ENCODE measurements at places on chromosomes 3 and 15.
A peak's percentile ranks its signal among the peaks of the same experiment; 100 is the strongest.

DNA sequence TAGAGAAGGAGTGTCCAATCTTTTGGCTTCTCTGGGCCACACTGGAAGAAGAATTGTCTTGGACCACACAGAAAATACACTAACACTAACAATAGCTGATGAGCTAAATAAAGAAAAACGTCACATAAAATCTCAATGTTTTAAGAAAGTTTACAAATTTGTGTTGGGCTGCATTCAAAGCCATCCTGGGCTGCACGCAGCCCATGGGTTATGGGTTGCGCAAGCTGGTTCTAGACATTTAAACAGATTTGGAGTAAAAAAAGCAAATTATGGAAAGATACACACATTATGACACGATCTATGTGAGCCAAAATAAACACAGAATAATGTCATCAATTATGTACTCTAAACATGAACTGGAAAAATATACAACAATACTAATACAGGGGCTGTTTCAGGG lies 703.3 kb upstream of the LMCD1 start:
- no peak for DNase-seq

DNA sequence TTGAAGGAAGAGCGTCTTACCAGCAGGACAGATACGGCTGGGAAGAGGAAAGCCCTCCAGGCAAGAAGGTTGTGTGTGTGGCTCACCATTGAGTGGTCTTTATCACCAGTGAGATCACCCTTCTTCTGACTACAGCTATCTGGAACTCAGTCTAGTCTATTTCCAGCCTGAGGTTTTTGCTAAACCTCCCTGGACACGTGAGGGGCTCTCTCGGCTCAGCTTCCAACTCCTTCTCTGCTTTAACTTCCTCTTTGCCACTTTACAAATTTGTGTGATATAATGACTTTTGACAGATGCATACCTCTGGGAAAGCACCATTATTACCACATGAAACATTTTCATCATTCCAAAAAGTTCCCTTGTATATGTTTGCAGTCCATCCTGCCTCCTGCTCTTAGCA lies 15.3 kb upstream of the ROPN1 start:
- DNase-seq: no peak

GRCh38 chr3:196246612-196247308 lies 30.4 kb downstream of the SLC51A start:
- DNase-seq: no peak

DNA sequence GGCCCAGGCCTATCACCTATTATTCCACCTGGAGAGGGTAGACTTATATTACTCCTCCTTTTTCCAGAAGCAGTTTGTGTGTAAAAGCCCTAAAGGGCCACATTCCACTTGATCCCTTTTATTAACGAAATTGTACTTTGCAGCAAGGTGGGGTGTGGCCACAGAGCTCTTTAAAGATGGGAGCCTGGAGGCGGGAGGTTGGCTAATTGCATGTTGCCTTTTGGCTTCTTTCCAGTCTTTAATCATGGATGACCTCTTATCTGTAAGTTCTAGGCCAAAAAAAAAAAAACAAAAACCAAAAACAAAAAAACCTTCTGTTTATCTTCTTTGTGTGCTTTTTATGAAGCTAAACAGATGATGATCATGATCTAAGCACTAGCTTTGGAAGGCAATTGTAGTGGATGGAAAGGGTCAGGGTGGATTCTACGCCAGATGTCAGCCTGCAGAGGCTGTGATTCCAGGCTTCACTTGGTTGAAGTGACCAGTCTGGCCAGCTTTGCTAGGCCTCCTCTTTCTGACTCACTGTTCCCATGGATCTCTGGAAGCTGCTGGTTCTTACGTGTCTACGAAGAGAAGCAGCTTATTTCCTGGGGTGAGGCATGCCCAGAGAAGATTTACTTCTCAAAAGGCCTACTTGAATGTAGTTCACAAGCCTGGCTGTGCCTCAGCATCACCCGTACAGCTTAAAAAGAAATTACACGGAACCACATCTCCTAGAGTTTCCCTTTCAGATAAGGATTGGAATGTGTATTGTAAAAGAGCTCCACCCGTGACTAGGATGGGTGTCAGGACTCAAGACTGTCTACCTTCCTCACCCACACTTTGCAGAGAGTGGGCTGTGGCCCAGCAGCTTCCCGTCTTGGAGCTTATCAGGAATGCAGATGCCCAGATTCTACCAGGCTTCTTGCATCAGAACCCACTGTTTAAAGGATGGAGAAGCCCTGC lies 330.9 kb upstream of the C2CD4B start:
- DNase-seq: no peak

DNA sequence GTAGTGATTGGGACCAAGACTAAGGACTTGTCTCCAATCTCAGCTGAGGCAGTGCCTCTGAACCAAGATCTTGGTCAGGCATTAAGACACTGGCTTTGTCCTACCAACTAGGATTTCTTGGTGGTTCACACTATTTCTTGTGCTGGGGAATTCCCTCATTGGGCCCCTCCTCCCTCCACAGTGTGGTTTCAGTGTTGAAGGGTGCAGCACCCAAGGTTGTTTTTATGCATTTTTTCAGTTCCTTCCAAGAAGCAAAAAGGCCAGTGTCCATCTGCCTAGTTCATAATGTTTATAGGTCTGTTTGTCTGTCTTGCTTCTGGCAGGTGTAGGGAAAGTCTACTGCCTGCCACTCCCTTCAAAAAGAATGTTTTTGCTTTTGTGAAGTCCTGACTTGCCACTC lies 10.6 kb upstream of the ITPKA start:
- DNase-seq: peak; percentile 30

Measured in memory B cell (primary cell).